ENCODE measurements at places on chromosomes 3 and 15.

GRCh38 chr3:62007036-62007435, 366.3 kb downstream of the FEZF2 start:
- DNase-seq, result no peak

DNA sequence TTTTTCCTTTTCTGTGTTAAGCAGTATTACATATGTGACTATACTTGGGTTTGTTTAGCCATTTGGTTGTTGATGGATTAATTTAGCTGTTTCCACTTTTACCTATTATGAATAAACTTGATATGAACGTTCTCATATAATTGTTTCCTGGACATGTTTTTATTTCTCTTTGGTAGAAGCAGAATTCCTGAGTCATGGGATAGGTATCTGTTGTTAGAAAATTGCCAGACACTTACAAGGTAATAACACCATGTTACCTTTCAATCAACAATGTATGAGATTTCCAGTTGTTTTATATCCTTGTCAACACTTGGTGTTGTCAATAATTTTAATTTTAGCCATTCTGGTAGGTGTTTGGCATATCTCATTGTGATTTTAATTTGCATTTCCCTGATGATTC, 475.4 kb downstream of the IGSF11 start:
- DNase-seq, result no peak

GRCh38 chr3:158712443-158712842, 19.8 kb downstream of the RARRES1 start:
- DNase-seq, result no peak

DNA sequence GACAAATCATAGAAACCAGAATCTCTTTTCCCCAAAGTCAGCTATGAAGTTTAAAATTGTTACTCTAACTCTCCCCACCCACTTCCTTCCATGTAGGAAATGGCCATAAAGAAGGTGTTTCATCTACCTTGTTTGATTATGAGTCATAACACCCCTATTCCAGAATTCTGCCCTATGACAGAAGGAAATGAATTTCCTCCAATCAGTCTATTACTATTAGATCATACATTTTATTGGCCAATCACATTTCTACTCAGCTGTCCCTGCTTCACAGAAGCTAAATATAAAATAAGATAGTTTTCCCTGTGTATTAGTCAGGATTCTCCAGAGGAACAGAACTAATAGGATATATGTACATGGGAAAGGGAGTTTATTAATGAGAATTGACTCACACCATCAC, 102.1 kb downstream of the TGFBR2 start:
- DNase-seq, result no peak

GRCh38 chr3:133278260-133279043, 121.4 kb upstream of the BFSP2 start:
- no peak for DNase-seq

DNA sequence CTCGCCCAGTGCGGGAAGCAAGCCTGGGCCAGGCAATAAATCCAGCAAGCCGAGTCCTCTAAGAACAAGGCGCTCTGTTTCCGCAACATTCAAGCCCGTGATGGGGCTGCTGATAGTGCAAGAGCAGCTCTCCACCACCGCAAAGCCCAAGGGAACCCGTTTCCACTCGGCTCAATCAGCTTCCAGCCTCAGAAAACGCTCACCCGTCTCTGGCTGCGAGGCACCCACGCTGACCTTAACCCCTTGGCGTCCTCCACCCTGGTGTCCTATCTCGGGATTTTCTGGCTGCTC, 17.8 kb downstream of the SPATA12 start:
- DNase-seq, result peak; percentile 45

- DNase-seq, result peak; percentile 7
Measured at GRCh38 chr3:181629711-181630110, 82.0 kb upstream of the SOX2 start.

DNA sequence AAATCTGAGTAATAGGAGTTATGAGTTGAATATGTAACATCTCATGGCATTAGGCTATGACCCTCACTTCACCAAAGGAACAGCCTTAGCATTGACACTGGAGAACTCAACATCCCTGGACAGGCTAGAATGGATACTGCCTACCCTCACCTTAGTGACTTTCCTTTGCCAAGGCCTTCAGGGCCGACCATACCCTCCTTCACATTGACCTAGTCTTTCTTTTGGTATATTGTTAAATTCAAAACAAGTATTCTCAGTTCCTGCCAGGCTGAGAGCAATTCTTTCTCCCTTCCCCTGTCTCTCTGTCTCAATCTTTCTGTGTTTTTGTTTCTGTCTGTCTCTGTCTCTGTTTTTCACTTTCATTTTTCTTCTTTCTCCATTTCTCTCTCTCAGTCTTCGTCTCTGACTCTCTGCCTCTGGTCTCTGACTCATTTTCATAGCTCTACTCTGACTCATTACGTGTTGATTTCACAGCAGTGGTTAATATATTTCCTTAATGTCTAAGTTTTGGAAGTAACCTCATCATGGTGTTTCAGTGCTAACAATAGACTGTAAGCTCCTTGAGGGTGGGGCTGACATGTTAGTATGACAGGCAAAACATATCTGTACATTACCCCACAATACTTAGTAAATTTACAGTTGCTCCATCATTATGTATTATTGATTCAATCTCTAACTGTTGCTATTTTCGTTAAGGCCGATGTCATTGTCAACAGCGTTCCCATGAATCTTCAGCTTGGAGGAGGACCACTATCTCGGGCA, 32.5 kb downstream of the PARP15 start:
- DNase-seq, result peak; percentile 86

DNA sequence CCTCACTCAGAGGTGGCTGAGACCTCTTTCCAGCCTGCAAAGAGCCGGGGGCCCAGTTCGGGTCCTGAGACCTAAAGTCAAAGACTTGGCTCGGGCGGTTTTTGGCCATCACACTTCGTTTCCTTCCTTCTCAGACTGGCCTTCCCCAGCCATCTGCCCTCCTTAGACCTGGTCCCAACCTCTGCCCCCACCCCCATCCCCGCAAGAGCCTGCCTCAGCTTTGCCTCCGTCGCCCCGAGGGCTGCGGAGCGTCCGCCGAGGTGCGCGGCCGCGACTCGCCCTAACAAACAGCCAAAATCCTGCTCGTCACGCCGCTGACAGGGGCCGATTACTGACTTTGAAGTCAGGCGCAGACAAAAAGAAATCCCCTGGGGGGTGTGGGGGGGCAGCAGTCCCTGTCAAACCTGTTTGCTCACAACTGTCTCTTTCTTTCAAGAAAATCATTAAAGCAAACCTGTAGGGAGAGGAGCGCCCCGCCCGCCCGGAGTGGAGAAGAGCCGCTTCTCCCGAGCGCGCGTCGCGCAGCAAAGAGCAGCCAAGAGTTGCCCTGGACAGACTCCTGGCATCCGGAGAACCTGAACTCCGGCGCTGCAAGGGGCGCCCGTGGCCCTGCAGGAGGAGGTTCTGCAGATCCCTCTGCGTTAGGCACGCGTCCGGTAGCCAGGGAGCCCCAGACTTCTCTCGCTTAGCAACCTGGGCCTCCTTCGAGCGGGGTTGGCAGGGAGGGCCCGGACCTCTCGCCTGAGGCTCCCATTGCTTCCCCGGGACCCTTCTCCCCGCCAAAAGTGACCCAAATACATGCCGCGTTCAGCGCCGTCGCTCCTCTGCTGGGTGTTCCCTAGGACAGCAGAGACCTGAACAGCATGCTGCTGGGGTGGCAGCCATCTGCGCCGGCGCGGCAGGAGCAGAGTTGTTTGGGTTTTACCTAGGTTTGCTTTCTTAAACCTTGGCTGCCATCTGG, 4.5 kb downstream of the SOX14 start:
- DNase-seq, result no peak
